Metanephros (tissue), 2 donors: ENCODE measurements at places on chromosomes 16 and 17. TPM values are rescaled to one million over a fixed set of nuclear protein-coding genes. Genes with fewer than 3 reads are reported as not detected.

Gene KRT15
- total RNA-seq: 1.1 TPM

Gene NGFR
- total RNA-seq: 12.1 TPM

Gene CHST4
- not detected for total RNA-seq

Gene ADAM11
- 3.0 TPM for total RNA-seq

Gene EVI2A
- 3.4 TPM for total RNA-seq

Gene USP10
- total RNA-seq: 84.0 TPM

Gene FNDC8
- not detected for total RNA-seq

Gene CPHXL2
- total RNA-seq: not detected

Gene TBC1D3D
- 4.0 TPM for total RNA-seq

Gene ST6GALNAC2
- total RNA-seq: 6.9 TPM

Gene SLC5A10
- 0.82 TPM for total RNA-seq

Gene MYH1
- 1.5 TPM for total RNA-seq

Gene TNFSF12
- 11.6 TPM for total RNA-seq

Gene CYBA
- 130 TPM for total RNA-seq
